ENCODE measurements at places on chromosomes 5 and 9.

DNA sequence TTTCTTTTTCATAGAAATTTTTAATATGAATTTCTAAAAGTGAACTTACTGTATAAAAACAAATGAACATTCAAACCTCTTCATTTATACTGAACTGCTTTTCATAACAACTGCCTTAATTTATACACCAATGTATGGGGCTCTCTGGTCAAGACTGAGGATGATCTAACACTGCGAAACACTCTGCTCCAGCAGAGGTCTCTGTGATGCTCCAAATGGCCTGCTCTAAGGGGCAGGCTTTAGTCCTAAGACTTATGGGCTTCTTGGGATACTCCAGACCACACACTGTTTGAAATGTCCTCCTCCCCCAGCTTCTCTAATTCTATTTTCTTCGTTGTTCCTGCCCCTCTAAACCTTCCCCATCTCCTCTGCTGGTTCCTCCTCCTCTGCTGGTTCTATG is 58.5 kb downstream of the LIFR start:
- DNase-seq = peak; percentile 3

- DNase-seq = no peak
Observed at GRCh38 chr9:128383791-128384190, 12.6 kb downstream of the URM1 start.

- no peak for DNase-seq
Observed at GRCh38 chr9:87212605-87213021, 265.3 kb upstream of the GAS1 start.

- peak; percentile 66 for DNase-seq
Observed at GRCh38 chr9:124110307-124110915, 98.8 kb downstream of the LHX2 start.

GRCh38 chr5:88480801-88481499 is 212.3 kb upstream of the TMEM161B start:
- DNase-seq = no peak

GRCh38 chr5:124745007-124745927 is 1.2 kb downstream of the ZNF608 start:
- peak; percentile 31 for DNase-seq

GRCh38 chr9:14770592-14770991 is 48.1 kb upstream of the CER1 start:
- DNase-seq = no peak

GRCh38 chr5:16410338-16410737 is 55.3 kb downstream of the ZNF622 start:
- DNase-seq = no peak

DNA sequence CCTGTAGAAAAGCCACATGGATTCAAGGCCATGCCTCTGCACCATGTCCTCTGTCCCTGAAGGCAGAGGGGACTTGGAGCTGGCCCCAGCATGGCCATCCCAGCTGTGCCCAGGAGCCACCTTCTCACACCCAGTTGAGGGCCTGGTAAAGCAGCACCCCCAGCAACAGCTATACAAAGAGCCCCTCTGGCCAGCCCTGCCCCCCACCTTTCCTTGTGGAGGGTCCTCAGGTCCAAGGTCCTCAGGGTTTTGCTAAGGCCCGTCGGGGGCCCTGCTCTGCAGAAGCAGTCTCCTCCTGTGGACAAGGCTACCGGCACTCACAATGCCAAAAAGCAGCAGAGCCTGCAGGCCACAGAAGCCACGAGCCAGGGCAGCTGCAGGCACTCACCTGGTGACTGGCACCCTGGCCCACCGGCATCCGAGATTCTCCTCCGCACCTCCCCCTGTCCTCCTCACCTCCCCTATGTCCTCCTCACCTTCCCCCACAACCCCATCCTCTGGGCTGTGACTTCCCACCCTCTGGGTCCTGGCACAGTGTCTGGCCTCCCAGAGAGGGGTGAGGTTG is 39.9 kb upstream of the LPCAT1 start:
- no peak for DNase-seq

GRCh38 chr9:37956904-37957663 is 53.2 kb upstream of the SLC25A51 start:
- DNase-seq = no peak

DNA sequence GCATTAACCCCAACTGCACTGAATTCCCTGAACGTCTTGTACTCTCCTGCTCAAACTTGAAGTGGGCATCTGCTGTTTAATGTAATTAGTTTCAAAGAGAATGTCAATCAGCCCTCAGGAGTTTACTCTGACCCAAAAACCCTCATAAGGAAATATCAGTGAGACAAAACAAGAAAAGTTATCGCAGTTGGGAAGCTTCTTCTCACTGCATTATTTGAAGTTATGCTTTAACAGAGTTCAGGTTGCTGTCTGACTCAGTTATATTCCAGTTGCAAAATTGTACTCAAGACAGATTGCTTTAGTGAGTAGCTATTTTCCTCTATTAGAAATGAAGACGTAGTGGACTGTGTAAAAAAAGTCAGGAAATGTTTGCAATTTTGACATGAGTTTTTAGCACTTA is 52.1 kb downstream of the PPIC start:
- no peak for DNase-seq

GRCh38 chr9:23581931-23582330 is 244.1 kb downstream of the ELAVL2 start:
- DNase-seq = no peak

DNA sequence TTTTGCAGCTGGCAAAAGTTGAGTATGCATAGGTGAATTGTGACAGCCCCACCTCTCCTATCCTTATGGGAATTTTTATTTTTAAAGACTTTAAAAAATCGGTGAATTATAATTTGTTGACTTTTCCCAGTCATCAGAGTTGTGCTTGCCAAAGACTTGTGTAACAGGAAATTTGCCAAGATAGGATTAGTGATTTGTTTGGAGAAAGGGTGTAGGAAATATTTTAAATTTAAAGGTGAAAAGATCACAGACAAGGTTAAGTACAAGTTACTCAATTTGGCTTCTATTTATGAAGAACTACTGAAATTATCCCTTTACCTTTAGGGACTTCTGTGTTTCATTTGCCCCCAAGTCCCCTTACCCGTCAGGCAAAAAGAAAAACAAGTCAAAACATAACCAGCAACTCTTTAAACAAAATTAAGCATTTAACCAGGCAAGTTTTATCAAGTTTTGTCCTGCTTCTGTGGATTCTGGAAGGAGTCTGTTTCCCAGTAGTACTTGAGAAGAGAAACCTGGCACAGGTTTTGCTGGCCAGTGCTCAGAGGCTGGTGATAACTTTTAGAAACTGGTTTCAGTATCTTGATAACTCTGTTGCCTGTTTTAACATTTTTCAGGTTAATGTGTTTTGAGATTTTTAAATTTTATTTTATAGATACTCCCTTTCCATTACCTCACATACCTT is 285.4 kb downstream of the MAST4 start:
- DNase-seq = peak; percentile 47

DNA sequence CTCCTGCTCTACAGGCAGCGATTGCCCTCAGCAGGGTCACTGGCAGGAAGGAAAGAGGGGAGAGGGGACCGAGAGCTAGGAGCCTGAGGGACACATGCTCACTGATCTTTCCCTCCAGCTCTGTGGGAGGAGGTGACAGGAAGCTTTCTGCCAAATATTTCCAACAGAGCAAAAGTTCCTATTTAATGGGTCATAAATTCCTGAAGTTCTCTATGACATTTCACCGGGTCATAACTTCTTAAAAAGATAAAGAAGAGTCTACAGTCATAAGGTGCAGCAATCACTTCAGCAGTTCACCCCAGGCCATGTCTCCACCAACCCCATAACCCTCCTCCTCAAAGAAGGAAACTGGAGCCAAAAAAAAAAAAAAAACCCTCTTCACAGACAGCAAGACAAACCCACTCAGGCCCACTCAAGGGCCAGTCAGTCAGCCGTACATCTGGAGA is 481.1 kb downstream of the NR2F1-AS1 start:
- peak; percentile 38 for DNase-seq

DNA sequence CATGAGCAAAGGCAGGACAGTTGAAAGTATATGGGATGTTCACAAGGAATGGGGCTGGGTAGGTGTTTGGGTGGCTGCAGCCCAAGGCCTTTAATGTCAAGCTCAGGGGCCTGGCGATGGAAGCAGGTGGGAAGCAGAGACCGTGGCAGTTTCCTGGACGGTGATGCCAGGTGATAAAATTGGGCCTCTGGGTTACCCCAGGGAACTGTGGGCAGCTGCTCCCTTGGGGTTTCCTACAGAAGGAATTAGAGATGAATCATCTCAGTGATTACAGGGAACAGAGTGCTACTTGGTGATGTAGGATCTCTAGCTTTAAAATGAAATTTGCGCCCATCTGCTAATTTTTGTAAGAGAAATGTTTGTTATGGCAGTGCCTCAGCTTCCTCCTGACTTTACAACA is 39.2 kb downstream of the TSTD2 start:
- DNase-seq = no peak

GRCh38 chr9:112443200-112443599 is 43.4 kb upstream of the KIAA1958 start:
- peak; percentile 22 for DNase-seq

- no peak for DNase-seq
Observed at GRCh38 chr5:140633021-140633471, at the start of gene CD14. Gene CD14 (minus strand): TSS chr5:140633175. CDS start chr5:140633071, 104 bp downstream.

- DNase-seq = no peak
Observed at GRCh38 chr9:37436540-37436939, 14.0 kb downstream of the GRHPR start.

- peak; percentile 81 for DNase-seq
Observed at GRCh38 chr5:14265570-14265969, 122.4 kb downstream of the TRIO start.

DNA sequence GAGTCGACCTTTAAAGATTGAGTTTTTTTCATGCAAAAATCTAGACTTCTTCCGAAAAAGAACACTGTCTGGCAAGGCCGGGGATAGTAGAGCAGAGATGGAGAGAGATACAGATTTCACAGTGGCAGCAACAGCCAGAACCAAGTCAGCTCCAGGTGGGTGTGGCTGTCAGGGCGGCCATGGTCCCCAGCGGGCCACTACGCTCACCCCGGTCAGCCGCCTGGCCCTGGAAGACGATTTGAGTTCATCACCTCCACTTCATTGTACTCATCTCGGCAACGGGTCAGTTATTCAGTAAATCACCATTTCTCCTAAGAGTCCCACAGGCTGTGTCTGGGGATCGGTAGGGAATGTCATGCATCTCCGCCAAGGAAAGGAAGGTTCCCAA is 53.0 kb downstream of the ZNF354C start:
- no peak for DNase-seq

DNA sequence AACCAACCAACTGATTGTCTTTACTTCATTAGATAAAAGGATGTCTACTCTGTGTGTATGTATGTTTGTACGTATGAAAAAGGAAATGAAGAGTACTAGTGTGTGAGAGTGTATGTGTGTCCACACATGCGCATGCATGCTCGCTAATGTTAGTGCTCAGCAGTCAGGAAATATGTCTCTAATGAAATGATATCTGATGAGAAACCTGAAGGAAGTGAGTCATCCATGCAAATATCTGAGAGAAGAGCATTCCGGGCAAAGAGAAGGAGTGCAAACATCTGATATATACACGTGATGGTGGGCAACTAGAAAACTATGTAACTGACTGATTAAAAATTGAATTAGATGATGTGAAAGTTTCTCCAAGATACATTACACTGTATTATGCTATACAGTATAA is 29.6 kb upstream of the UGCG start:
- DNase-seq = peak; percentile 86

Measured in lung microvascular endothelial cell (primary cell).